Activated CD4-positive, alpha-beta T cell treated with anti-CD3 and anti-CD28 coated beads, Interleukin-2, amount 50 U/mL, for 1 hour (primary cell): ENCODE measurements at places on chromosomes 1 and 21.
A peak's percentile ranks its signal among the peaks of the same experiment; 100 is the strongest.

GRCh38 chr1:39391691-39392679 is 99.5 kb upstream of the BMP8A start:
- no peak for DNase-seq

DNA sequence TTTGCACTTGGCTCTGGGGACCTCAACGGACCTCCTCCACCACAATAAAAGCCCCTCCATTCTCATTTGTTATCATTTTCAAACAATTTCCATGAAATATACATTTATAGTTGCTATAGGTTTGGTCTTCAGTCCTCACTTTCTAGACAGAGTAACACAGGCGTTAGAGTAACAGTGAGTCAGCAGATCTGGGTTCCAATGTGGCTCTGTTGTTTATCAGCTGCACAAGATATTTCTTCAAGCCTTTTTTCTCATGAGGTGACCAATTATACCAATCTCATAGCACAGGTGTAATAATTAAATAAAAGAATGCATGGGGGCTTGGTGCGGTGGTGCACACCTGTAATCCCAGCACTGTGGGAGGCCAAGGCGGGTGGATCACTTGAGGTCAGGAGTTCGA is 32.8 kb upstream of the PSMB2 start:
- DNase-seq: no peak

GRCh38 chr1:219304227-219305226 is 130.8 kb downstream of the LYPLAL1 start:
- no peak for DNase-seq

DNA sequence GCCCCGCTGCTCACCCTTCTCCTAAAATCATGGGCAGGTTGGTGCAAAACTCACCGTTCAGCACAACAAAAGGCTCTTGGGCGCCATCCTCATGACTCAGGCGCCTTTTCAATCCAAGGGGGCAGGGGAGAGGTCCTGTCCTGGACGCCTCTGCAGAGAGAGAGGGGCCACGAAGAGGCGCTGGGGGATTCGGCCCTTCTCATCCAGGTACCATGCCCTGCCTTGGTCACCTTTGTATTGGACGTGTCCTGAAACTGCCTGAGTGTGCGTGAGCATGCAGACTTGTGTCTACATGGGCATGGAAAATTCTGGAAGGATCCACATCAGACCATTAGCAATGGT is 53.5 kb downstream of the SLC37A1 start:
- DNase-seq: no peak

- no peak for DNase-seq
Observed at GRCh38 chr1:33634806-33635205, 162.4 kb downstream of the ZSCAN20 start.

DNA sequence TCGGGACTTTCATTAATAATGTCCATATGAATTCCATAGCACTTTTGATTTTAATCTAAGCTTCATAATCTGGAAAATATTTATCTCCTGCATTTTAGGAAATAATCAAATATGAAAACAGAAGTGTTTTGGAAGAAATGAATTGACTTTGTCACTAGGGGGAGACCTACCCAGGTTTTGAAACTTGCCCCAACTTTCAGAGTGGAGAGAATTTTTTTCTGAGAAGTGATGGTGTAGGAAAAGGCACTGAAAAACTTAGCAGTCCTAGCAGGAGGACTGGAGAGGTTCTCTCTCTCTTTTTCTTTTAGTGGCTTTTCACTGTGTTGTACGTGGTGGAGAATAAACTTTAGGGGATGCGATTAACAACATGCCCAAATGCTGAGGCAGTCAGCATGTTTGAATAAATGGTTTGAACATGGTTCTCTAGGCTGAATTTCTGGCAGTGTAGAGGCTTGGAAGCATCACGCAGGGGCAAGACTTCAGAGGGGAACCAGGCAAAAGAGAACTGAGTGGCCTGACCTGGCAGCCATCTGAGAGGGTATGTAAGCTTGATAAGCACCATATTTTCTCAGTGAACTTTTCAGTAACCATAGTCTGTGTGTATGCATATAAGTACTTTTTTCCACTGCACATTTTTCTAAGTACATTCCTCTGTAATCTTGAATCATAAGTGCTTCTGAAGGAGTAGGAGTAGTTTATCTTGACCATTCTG is 68.3 kb upstream of the NEK7 start:
- DNase-seq: no peak

- peak; percentile 53 for DNase-seq
Observed at GRCh38 chr21:46661211-46661625, 25.7 kb downstream of the PRMT2 start.

- DNase-seq: no peak
Observed at GRCh38 chr1:31934706-31935629, 3.2 kb downstream of the PTP4A2 start.

- DNase-seq: no peak
Observed at GRCh38 chr1:7432900-7433380, 338.2 kb upstream of the VAMP3 start.

GRCh38 chr1:231867607-231868006 is 241.0 kb downstream of the DISC1 start:
- DNase-seq: no peak
